ENCODE measurements at places on chromosomes 2 and 18.

DNA sequence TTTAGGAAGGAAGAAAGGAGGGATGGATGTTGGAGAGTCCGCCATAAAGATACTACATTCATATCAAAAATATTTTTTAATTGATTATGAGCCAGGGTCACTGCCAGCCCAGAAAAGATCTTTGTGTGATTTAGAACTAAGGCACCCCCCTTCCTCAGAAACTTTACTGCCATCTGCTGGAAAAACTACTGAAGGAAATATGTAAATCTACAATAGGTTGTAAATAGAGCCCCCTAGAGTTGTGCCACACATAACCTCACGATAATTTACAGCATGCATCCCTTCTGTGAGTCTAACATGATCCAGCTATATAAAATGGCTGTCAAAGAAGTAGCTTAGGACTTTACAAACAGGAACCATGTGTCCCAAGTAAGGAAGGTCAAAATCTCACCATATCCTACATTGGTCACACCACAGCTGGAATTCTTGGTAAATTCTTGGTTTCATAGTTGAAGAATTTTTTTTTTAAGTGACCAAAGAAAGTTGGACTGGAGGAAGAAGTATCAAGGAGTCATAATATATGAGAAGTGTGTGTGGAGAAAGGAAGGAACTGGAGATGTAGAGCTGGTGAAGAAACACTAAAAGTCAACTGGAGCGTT is 152.5 kb downstream of the CYP26B1 start:
- no peaks in the 10 kb centered on the region for H3K4me1 ChIP-seq

GRCh38 chr2:107804608-107805498 is 21.8 kb upstream of the RGPD4 start:
- H3K4me3 ChIP-seq = no peak overlapping the region
- no peaks in the 10 kb centered on the region for H3K4me1 ChIP-seq
- H3K27ac ChIP-seq = no peak overlapping the region

DNA sequence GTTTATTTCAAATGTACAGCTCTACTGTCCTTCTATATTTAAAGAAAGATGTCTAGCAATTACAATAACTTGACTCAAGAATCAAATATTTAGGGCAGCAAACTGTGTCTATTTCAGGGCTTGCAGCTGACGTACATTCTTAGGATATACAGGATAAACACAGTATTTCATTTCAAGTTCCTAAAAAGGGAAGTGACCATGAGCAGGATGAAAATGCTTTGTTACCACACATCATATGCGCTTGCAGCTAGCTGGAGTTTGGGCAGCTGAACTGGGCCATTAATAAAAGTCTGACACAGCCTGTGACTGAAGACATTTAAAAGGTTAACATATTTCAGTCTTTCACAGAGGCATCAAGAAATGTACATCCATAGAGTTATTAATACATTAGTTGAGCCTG is 264.6 kb upstream of the TRIB2 start:
- no peak for DNase-seq
- peak overlapping the region; percentile 61 for H3K4me3 ChIP-seq
- H3K4me1 ChIP-seq = peaks cover 41% of the 10 kb centered on the region
- no peaks in the 10 kb centered on the region for H3K27me3 ChIP-seq

GRCh38 chr2:113707106-113707505 is 49.3 kb downstream of the SLC35F5 start:
- peaks cover 7% of the 10 kb centered on the region for H3K36me3 ChIP-seq
- DNase-seq = no peak
- no peaks in the 10 kb centered on the region for H3K27me3 ChIP-seq
- H3K27ac ChIP-seq = no peak overlapping the region
- H3K4me1 ChIP-seq = peaks cover 6% of the 10 kb centered on the region

DNA sequence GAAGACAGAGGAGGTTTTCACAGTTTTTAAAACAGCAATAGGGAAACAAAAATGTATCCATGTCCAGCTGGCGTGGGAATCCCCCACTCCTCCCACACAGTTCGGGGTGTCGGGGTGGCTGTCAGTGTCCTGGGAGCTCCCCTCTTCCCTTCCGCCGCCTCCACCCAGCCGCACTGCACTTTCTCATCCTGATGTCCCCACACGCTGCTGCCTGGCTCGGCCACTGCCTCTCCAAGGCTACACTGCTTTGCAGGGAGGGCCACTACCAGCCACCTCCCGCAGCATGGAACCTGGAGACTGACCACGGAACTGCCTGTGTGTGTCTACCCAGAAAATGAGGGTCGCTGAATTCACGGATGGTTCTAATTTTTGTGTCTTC is 138.7 kb upstream of the CTDP1 start:
- no peak for DNase-seq
- H3K4me3 ChIP-seq = no peak overlapping the region
- no peaks in the 10 kb centered on the region for H3K27me3 ChIP-seq
- no peak overlapping the region for H3K27ac ChIP-seq

DNA sequence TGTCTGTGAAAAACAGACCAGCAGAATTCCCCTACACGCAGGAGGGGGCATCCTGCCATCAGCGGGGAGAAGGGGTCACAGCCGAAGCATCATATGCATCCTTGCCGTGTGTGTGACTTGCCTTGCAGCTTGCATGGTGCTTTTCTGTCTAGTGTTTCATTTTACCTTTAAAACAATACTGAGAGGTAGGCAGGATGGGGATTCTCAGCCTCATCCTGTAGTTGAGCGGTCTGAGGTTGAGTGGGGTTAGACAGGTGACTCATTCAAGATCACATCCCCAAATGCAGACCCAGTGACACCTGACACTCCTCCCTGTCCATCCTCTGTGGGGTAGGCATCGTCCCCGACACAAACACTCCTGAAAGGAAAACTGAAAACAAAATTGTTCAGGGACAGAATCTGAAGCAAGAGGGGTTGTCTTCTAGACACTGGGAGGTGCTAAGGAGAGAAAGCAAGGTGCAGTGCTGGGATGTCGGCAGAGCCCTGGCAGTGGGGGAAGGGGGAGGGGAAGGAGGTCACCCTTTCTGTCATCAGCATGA is 7.9 kb downstream of the ARL4C start:
- peaks cover 6% of the 10 kb centered on the region for H3K36me3 ChIP-seq
- H3K27ac ChIP-seq = peak overlapping the region; percentile 84
- H3K4me1 ChIP-seq = peaks cover 90% of the 10 kb centered on the region
- DNase-seq = peak; percentile 58
- peak overlapping the region; percentile 77 for H3K4me3 ChIP-seq

DNA sequence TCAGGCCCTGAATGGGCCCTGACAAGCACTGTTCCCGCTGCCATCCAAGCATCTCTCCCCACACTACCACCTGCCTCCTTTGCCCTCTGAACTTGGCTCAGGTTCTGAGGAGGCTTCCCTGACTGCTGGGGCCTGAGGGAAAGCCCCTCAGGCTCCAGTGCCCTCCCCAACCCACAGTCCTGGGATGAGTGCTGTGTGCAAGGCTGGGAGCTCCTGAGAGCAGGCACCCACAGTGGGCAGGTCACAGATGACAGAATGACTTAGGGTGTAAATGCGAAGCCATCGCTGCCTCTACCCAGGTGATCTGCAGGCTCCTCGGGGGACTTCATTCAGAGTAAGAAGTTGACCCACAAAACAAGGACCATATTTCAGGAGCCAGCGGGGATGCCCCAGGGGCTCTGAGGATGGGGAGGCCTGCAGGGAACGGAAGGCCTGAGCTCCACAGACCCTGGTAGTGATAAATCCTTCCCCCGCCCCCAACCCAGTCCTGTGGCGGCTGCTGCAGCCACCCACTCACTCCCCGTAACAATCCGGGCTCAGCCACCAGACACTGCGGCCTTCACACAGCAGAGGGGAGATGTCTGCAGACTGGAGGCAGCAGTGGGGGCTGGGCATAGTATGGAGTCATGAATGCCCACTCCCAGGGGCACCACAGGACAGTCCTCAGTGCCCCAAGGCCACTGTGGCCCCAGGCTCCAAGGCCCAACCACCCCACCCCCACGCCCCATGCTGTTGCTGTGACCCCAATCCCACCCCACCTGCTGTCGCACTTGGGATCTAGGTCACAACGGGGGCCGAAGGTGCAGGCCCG is 8.9 kb downstream of the BIN1 start:
- H3K4me1 ChIP-seq = peaks cover 8% of the 10 kb centered on the region
- H3K4me3 ChIP-seq = no peak overlapping the region
- H3K36me3 ChIP-seq = no peaks in the 10 kb centered on the region
- no peaks in the 10 kb centered on the region for H3K27me3 ChIP-seq
- DNase-seq = no peak

- H3K4me1 ChIP-seq = no peaks in the 10 kb centered on the region
- H3K27me3 ChIP-seq = no peaks in the 10 kb centered on the region
- no peak for DNase-seq
- H3K36me3 ChIP-seq = peaks cover 4% of the 10 kb centered on the region
- no peak overlapping the region for H3K27ac ChIP-seq
Observed at GRCh38 chr2:212941361-212941760, 210.1 kb downstream of the IKZF2 start.

DNA sequence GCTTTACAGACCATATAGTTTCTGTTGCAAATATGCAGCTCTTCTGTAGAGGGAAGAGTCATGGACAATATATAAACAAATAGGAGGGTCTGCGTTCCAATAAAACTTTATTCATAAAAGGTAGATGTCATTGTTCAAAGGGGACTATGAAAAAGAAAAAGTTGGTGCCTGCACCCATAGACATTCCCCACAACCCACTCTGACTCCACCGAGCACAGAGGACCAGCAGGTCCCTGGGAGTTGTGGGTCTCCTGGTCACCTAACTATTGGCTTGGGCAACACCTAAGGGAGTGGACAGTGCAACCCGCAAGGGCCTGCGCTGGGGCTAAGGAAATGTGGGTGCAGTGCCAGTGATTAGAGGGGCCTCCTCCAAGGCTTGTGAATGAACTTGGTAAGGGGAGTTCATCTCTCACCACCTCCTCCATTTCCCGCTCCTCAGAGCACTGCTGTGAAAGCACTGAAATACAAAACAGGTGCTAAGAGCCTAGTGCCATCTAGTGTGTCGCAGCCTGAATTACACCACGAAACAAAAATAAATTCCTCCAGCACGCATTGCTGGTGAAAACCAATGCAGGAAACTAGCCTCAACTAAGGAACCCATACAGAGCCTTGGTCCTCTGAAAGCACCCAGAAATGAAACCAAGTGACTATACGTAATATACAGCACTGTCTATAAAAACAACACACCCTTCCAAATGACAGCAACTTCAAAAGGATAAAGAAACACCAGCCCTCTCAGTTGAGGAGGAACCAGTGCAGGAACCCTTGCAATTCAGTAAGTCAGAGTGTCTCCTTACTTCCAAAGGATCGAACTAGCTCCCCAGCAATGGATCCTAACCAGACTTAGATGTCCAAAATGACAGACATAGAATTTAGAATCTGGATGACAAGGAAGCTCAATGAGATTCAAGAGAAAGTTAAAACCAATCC is 166.6 kb downstream of the RNF144A start:
- no peak overlapping the region for H3K27ac ChIP-seq
- no peak for DNase-seq
- no peaks in the 10 kb centered on the region for H3K4me1 ChIP-seq
- H3K4me3 ChIP-seq = no peak overlapping the region

GRCh38 chr2:47094511-47095142 is 60.5 kb downstream of the STPG4 start:
- H3K27me3 ChIP-seq = no peaks in the 10 kb centered on the region
- H3K4me1 ChIP-seq = no peaks in the 10 kb centered on the region
- H3K36me3 ChIP-seq = no peaks in the 10 kb centered on the region

GRCh38 chr2:219168526-219168925 is 1.3 kb downstream of the SLC23A3 start:
- no peak for DNase-seq
- peaks cover 4% of the 10 kb centered on the region for H3K36me3 ChIP-seq
- no peak overlapping the region for H3K4me3 ChIP-seq
- H3K27me3 ChIP-seq = no peaks in the 10 kb centered on the region

- DNase-seq = no peak
- no peak overlapping the region for H3K4me3 ChIP-seq
- H3K27me3 ChIP-seq = peaks cover 3% of the 10 kb centered on the region
- no peak overlapping the region for H3K27ac ChIP-seq
- H3K36me3 ChIP-seq = no peaks in the 10 kb centered on the region
Observed at GRCh38 chr2:62672601-62673000, 32.9 kb upstream of the EHBP1 start.

DNA sequence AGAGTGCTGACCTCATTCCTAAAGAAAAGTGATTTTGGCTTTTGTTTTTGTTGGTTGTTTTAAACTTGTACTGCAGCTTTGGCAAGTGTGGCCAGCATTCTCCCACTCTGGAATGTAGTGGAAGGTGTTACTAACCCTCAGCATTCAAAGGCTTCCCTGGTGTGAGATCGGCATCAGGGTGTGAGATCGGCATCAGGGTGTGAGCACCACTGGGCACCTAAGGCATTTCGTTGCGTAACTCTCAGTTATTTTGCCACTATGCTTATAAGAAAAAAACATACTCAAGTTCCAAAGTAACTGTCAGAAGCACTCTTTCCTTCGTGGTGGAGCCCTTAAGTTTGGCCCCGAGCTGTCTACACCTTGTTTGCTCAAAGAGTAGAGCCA is 1.7 kb downstream of the CYBRD1 start:
- H3K4me1 ChIP-seq = peaks cover 11% of the 10 kb centered on the region
- H3K4me3 ChIP-seq = peak overlapping the region; percentile 81
- H3K27me3 ChIP-seq = peaks cover 52% of the 10 kb centered on the region
- DNase-seq = no peak

- no peak for DNase-seq
- no peaks in the 10 kb centered on the region for H3K36me3 ChIP-seq
- no peaks in the 10 kb centered on the region for H3K27me3 ChIP-seq
- no peak overlapping the region for H3K27ac ChIP-seq
Observed at GRCh38 chr2:13676269-13676668, 956.2 kb upstream of the LRATD1 start.

DNA sequence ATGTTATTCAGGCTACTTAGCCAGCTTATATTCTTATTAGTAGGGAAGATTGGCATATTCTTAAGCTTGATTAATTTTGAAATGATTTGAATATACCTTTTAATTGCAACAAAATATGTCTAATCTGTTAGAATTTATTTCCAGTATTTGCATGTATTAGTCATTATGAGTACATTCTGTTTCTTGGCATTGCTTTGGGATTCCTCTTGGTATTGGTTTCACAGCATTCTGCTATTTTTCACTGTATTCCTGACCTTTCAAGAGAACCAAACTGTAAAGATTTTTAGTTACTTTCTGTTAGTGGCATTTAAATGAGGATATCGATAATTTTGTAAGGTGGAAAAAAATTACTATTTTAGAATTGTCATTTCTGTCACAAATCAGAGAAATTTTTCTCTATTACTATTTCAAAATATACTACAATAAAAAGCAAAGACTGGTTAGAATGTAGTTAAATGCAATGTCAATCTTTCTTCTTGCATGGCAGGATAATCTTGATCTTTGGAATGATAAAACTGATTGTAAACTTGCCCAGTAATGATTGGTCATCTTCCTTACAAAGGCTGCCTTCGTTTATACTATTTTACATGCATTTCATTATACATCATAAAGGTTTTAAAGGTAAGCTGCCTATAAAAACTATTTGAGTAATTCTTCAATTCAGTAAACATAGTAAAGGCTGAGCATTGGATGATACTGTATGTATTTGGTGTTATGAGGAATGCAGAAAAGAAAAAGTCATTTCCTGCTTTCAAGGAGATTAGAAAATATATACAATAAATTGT is 86.1 kb downstream of the SLC4A10 start:
- H3K4me1 ChIP-seq = peaks cover 5% of the 10 kb centered on the region
- H3K4me3 ChIP-seq = no peak overlapping the region
- no peaks in the 10 kb centered on the region for H3K27me3 ChIP-seq
- no peaks in the 10 kb centered on the region for H3K36me3 ChIP-seq
- H3K27ac ChIP-seq = no peak overlapping the region

- H3K4me3 ChIP-seq = no peak overlapping the region
- H3K27me3 ChIP-seq = no peaks in the 10 kb centered on the region
- DNase-seq = no peak
- peaks cover 35% of the 10 kb centered on the region for H3K36me3 ChIP-seq
- H3K27ac ChIP-seq = no peak overlapping the region
- peaks cover 22% of the 10 kb centered on the region for H3K4me1 ChIP-seq
Observed at GRCh38 chr18:79458131-79458838, 62.6 kb downstream of the NFATC1 start.

Measured in activated naive CD8-positive, alpha-beta T cell treated with anti-CD3 and anti-CD28 coated beads, Interleukin-2, amount 50 U/mL, for 24 hours (primary cell).